ENCODE measurements at places on chromosomes 16 and 17.

DNA sequence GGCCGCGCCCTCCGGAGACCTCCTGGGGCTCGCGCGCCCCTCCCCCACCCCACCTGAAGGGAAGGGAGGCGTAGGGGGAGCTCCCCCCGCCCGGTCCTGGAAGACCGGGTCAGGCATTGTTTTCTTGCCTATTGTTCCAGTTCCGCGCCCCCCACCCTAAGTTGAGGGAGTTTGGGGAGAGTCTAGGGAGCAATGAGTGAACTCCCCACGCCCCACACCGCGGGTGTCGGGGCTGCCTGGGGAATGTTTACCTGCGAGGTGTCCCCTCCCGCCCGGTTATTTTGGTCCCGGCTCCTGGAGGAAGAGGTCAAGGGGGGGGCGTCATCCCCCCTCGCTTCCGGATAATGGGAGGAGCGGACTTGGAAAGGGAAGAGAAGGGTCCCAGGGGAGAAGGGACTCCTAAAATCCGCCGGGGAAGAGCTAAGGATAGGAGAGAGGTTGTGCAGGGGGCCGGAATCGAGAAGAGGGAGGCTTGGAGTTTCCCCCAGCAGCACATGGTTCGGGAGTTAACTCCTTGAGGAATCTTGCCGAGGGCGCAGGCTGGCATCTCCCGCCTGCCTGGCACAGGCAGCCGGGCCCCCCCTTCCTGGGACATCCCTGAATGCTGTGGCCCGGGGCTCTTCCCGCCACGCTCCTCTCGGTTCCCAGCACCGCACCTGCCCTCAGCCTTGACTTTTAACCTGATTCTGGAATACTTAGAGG, 881 bp downstream of the MLLT6 start:
- no peak for DNase-seq

- DNase-seq: no peak
These were observed 773.5 kb upstream of the EEF2KMT start for GRCh38 chr16:5870886-5871691.

GRCh38 chr16:9159839-9160550, 68.6 kb downstream of the HAPSTR1 start:
- DNase-seq: no peak

DNA sequence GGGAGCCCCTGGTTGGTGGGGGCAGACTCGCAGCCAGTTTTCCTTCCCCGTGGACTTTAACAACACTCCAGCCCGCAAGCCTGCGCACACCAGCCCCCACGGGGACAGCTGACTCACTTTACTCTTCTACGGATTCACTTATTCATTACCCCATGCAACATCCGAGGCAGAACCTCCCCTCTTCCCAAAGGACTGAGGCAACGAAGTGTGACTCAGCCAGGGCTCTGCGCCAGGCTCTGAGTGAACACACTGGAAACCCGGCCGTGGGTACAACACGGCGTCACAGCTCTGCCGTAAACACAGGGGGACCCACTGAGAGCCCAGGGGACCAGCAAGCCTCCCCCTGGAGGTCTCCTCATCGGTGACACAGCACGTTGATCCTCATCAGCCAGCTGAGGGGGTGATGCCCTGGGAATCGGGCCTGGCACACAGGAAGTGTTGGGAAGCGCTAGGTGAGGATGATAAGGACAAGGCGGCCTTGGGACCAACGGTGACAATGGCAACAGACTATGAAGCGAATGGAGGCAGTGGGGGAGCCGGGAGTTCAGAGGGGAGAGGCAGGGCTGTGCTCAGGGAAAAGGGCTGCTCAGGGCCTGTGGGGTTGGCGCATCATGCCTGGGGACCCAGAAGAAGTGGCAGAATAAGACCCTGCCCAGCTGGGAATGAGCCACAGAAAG, 14.6 kb downstream of the COTL1 start:
- DNase-seq: no peak

DNA sequence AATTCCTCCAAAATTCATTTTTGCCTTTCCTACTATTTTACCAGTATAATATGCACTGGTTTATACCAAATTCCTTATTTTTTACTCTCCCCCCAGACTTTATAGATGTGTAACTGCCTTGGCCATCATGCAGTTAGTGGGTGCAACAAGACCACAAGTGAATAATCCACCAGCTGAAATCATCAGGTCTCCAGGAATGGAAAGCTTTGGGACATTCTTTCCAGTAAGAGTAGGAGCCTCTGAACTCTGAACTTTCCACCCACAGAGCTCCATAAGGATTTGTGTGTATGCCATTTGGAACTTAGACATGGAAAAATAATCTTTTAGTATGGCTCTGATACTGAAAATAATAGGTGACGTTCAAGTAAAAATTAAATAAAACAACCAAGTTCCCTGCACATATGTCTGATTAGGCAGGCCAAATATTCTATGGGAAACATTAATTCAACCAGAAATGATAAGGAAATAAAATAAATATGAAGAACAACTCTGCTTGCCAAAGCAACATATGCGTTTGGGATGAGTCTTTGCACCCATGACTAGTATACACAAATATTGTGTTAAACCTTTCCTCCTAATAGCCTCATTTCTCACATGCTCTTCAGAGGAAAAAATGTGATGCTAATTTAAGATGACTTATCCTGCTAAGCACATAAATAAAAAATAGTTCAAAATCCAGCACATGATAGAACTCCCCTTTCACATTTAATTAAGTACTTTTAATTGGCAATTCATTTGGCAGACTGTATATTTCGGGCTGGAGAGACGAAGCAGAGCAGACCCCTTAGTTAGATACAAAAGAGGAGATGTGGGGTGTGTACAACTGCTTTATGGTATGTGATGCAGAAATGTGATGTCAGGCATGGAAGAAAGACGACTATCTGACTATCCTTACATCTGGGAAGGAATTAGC, 11.6 kb upstream of the LYRM9 start:
- no peak for DNase-seq

DNA sequence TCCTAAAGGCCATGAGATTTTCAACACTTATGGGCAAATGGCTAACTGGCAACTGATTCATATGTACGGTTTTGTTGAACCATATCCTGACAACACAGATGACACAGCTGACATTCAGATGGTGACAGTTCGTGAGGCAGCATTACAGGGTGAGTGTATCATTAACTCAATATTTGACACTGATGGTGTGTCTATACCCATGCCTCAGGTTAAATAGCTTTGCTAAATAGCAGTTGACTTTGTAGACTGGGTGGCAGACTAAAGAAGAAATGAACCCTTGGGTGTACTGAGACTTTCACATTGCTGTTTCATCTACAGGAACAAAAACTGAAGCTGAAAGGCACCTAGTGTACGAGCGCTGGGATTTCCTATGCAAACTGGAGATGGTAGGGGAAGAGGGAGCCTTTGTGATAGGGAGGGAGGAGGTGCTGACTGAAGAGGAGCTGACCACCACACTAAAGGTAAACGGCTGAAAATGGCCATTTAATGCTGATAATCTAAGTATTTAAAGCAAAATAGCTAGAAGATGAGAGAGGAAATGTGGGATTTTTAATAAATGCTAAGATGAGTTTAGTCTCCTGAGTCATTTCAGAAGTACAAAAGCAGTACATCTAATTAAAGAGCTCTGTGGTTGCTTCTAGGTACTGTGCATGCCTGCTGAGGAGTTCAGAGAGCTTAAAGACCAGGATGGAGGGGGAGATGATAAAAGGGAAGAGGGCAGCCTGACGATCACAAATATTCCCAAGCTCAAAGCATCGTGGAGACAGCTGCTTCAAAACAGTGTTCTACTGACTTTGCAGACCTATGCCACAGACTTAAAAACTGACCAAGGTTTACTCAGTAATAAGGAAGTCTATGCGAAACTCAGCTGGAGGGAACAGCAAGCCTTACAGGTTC, 3.0 kb downstream of the SETD6 start:
- DNase-seq: no peak

DNA sequence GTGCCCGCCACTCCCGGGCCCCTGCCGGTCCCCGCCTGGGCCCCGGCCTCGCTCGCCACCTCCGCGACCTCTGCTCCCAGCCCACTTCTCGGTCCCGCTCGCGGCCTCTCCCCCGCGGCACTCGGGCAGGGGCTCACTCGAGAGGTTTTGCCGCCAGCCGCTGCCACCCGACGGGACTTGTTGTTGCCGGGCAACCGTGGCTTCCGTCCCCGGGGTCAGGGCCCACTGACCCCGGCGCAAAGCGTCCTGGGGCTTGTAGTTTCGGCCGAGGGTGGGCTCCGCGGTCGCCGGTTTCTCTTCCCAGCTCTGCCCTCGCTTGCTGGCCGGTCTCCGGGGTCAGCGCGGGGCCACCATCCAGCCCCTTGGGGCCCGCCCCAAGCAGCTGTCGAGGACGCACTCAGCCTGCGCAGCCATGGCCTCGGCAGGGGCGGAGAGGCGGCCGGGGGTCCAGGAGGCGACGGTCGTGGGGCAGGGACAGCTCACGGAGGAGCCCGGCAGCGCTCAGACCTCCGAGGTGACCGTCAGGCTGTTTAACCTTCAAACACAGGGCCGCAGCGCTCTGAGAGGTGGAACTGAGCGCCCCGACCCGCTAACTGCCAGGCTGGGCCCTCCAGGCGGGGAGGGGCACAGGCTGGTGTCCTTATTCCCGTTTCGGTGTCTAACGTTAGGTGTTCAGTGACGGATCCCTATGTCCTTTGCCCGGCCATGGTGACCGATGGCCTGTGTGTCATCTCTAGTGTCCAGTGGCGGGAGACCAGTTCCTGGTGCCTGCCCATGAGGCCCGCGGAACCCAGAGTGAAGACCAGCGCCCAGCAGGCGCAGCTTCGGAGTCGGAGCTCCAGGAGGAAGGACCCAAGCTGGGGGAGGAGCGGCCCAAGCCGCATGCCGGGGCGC, at the start of the genes C16orf86 and ENKD1:
C16orf86 (plus strand) TSS at position 256 of the 894 bp plus-strand sequence; CDS start at position 413, 157 bp downstream.
ENKD1 (minus strand) TSS at position 192 of the 894 bp plus-strand sequence. CDS start 308 bp downstream, outside the sequence.
- DNase-seq: no peak

- DNase-seq: no peak
These were observed 32.5 kb downstream of the NMT1 start for GRCh38 chr17:45093444-45094110.

GRCh38 chr17:78828470-78829185, 12.0 kb downstream of the USP36 start:
- DNase-seq: no peak

DNA sequence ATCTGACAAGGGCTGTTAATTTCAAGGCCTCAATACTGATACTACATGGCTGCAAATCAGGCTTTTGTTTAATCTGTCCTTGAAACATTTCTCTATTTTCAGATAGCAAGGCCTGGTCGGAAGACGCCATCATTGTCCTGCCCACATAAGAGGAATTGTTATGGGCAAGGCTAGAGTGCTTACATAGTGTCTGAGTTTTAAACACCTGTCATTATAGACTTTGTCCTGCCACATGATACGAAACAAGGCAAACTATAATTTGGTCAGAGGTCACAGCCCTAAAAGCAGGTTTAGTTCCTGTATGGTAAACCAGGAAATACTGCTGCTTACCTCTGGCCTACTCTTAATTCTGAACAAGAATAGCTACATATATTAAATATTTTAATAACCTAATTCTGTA, 104.4 kb downstream of the SSH2 start:
- no peak for DNase-seq

- DNase-seq: no peak
These were observed 122.6 kb downstream of the SHISA6 start for GRCh38 chr17:11363565-11364117.

GRCh38 chr16:67489401-67490083, 6.2 kb upstream of the AGRP start:
- no peak for DNase-seq

DNA sequence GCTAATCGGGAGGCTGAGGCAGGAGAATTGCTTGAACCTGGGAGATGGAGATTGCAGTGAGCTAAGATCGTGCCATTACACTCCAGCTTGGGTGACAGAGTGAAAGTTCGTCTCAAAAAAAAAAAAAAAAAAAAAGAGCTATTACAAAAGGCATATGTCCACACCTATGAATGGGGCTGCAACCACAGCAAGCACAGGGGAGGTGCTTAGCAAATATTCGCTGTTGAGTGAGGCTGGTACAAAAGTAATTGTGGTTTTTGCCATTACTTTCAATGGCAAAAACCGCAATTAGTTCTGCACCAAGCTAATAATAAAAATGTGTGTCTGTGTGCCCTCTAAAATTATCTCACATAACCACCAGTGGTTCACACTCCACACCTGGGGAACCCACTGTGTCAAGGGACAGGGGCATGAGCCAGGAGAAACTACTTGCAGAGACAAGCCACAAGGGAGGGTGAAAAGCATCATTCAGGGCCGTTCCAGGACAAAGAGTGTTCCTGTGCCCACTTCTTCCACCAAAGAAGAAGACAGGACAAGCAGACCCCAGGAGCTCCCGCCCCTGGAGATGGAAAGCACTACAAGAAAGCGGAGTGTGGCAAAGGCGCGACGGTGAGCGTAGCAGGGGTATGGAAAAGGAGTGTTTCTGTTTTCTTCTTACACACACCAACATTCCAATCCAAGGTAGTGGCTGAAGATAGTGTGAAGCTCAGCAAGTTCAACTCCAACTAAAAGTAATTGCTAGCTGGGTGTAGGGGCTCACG, 84.4 kb upstream of the CNEP1R1 start:
- no peak for DNase-seq

- no peak for DNase-seq
These were observed 8.2 kb downstream of the FAM20A start for GRCh38 chr17:68592682-68593641.

- no peak for DNase-seq
These were observed 19.6 kb downstream of the DNAH17 start for GRCh38 chr17:78557598-78558039.

DNA sequence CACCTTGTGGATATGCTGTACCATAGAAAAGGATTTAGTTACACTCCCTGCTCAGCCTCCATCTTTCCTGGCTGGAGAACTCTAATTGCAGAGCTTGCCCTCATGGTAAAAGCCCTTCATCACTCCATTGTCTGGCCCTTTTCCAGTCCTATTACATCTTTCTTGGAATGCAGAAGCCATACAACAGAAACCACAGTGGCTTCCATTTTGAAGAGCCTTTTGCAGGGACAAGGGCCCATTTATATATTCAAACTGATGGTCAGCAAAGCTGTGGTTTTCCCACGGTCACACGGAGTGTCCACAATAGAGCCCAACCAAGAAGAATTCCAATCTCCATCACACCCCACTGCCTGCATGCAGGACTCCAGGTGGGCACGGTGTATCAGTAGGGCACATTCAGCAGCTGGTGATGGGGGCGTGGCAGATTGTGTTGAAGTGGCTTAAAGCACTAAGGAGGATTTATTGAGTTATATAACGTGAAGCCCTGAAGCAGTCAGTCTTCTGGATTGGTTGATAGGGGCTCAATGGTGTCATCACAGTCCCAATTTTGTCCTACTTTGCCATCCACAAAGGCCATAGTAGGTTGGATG, 20.3 kb downstream of the COPRS start:
- no peak for DNase-seq

DNA sequence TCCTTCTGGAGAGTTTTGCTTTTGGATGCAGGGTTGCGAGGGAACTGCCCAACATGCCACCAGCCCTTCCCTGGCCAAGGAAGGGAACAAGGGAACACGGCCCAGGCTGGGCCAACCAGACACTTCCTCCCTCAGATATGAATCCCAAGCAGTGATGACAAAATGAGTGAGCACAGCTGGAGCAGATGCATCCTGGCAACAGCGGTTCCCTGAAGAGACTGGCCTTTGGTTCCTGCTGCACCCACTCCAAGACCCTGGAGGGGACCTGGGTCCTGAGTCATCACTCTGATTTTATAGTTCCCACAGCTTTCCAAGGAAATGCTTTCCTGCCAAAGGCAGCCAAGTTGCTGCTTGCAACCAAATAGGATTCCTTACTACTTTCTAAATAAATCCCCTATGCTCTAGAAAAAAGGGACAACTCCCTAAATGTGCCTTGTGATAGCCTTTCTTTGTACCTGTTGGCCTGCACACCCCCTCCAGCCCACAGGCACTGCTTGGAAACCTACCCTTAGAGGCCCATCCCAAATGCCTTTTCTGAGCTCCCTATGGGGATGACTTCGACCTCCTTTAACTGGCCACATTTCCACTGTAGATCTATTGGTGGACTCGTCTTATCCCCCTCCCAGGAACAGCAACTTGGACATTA, 5.3 kb downstream of the ST3GAL2 start:
- DNase-seq: no peak

- DNase-seq: no peak
These were observed 30.4 kb upstream of the FBXW10B start for GRCh38 chr17:15649861-15650421.
